NCI-H524 treated with DMSO at 0.1 percent for 48 hours (cell line): ENCODE measurements at places on chromosomes 4 and X.

DNA sequence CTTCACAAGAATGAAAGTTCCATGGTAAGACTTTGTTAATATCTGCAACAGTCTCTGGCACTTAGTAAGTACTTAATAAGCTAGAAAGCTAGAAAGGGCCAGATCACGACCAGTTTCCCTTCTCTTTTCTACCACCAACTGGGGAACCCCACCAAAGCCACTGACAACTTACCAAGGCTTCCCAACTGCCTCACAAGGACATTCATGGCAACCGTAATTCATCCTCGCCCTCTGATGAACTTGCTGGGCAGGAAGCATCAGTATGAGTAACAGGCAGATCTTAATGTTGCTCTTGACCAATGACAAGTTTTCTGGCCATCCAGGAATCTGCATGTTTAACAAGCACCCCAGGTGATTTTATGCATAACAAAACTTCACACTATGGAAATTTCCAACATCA lies 23.2 kb upstream of the ZCCHC13 start:
- no peak for DNase-seq

DNA sequence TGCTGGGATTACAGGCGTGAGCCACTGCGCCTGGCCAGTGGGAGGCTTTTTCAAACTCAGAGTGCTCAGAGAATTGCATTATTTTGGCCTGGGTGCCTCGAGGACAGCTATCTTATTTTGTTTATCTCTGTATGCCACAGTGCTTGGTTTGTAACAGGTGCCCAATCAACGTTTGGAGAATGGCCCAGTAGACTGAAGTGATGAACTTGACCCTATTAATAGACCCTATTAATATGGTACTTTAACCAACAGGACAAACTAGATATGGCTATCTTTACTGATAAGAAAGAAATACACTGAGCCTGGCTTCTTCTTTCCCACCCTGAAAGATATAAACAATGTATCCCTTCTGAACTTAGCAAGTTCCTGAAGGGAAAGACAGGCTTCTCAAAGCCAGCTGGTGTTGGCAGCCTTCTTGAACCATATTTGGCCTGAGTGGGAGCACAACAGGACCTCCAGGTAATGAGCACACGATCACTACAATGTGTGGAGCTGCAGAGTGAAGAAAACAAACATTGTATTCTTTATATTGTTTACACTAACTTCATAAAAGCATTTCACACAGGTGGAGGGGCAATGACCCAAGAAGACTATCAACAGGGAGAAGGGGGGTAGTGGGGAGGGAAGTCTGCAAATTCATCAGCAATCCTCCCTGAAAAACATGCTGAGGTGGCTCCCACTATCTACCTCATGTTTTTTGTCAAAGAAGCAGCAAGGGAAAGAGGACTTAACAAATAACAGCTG lies 41.7 kb downstream of the PRPS1 start:
- DNase-seq: no peak

GRCh38 chr4:133921280-133922195 lies 280.1 kb downstream of the PABPC4L start:
- DNase-seq: peak; percentile 72

GRCh38 chrX:12304261-12304660 lies 166.0 kb downstream of the FRMPD4 start:
- no peak for DNase-seq

GRCh38 chr4:2797545-2798305 lies 4.8 kb downstream of the SH3BP2 start:
- DNase-seq: no peak

DNA sequence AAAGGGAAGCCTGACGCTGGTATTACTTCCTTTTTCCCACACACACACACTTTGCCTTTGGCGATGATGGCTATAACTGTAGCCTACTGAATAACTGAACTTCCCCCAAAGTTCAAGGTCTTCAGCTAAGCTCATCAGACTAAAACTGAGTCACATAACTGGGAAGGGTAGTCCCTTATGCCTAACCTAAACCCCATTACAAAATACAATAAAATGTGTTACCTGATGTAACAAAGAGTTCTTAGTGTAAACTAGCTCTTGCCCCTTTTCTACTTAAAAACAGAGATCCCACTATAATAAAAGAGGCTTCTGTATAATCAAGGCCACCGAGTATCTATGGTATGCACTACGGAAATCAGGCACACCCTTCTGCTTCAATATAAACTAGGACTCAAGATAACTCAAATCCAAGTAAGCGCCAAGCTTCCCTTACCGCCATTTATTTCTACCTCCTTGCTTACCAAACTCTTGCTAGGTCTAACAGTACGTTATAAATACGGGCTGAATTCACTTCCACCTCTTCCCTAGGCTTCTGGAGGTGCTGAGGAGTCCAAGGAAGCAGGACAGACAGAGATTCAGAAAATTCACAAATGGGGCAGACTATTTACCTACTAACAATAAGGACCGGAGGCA lies 2.4 kb downstream of the OTUD4 start:
- DNase-seq: no peak

DNA sequence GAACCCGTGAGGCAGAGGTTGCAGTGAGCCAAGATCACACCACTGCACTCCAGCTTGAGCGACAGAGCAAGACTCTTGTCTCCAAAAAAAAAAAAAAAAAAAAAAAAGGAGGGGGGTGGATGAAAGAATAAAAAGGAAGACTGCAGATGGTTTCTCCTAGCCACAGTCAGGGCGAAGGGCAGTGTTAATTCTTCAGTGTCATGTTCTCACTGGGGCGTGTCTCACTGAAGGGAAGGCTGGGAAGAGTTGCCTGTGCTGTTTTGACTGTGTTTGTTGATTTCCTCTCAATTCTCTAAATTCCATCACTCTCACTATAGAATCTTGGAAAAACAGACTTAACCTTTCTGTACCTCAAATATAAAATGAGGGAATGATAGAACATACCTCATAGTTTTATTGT lies 71.6 kb upstream of the DHX15 start:
- no peak for DNase-seq

DNA sequence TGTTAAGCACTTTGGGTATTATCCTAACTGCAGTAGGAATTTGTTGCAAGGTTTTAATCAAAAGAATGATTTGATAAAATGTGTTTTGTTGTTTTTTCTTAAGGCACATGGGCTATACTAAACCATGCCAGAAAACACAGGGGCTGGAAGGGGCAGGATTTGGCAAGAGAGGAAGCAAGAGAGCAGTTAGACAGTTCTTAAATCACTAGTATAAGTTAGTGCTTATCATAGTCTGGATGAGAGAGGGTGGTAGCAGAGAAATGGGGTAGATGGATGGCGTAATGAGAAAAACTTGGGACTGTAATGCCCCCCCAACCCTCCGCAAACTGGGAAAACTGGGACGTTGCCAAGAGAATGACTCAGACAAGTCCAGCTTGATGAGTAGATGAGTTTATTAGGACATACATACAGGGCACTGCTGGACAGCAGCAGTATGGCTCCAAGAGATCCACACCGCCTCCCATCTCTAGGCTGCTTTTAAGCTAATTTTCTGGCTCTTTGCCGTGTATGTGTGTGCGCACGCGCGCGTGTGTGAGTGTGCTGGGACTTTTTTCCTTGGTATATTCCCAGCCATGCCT lies 151.5 kb downstream of the PDLIM5 start:
- DNase-seq: no peak

DNA sequence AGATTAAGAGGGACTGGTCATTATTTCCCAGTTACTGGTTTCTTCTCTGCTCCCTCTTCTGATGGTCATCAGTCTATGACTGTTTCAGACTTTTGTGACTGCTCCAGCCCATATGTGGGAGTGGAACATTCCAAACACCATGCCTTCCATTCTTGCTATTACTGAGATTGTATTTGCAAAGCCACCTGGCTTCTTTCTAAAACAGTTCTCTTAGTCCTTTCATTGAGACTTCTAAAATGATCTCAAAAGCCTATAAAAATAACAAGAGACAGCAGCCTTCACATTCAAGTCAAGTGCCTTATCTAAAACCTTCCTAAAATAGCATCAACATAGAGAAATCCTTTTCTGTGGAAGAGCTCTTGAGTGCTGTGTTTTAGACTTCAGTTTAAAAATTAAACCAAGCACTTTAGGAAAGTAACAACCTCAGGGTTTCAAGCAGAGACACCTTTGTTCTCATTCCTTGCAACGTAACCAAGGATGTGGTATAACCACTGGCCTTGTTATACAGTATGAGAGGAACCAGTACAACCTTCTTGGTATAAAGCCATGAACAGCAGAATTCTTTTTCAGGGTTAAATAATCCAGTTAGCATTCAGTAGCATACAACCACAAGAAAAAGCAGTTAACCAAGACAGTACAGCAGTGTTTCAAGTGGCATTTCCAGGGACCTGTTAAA lies 97.1 kb downstream of the NFKB1 start:
- DNase-seq: no peak

DNA sequence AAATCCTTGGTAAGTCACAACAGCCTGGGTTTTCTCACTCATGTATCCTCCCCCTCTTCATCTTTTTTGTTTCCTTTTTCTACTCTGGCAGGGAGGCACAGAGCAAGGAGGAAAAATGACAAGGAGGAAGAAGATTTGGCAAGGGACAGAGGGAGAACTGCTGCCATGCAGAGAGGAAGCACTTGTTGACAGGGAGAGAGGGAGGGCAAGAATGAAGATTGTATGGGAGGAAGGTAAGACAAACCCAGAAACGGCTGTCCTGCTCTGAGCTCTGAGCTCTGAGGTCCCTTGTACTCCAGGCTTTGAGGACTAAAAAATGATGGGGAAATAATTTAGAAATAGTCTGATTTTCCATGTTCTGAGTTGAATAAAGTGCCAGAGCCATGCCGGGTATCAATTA lies 123.9 kb downstream of the DCHS2 start:
- no peak for DNase-seq

DNA sequence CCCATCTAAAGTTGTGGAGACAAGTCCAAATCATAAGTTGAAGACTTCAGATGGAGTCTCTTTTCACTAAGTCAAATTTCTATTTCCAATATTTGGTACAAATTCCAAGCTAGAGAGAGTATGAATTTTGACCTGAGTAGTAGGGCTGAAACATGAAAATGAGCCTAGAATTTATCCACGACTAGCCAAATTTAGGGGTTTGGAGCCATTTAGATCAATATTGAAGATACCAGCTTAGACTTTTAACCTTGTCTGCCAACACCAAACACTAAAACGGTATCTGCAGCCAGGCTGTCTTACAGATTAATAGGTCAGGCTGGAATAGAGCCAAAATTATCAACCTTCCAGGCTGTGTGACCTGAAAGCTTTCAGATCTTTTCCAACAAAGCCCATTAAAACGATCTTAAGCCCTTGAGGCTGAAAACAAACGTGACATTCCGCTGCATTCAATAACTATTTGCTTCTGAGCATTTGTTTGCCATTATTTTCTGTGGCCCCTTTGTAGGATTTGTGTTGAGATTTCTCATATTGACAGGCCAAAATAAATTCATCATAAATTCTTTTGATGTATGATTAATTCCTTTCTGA lies 268.7 kb upstream of the DKK2 start:
- no peak for DNase-seq

GRCh38 chrX:50097071-50097470 lies 103.7 kb downstream of the AKAP4 start:
- no peak for DNase-seq

GRCh38 chr4:152709675-152710438 lies 30.1 kb upstream of the TMEM154 start:
- no peak for DNase-seq
